GOT3 (cell line): ENCODE measurements at places on chromosomes 5 and 9.
A peak's percentile ranks its signal among the peaks of the same experiment; 100 is the strongest.

- peak; percentile 12 for DNase-seq
These were observed 156.7 kb downstream of the EBF1 start for GRCh38 chr5:158943057-158943456.

DNA sequence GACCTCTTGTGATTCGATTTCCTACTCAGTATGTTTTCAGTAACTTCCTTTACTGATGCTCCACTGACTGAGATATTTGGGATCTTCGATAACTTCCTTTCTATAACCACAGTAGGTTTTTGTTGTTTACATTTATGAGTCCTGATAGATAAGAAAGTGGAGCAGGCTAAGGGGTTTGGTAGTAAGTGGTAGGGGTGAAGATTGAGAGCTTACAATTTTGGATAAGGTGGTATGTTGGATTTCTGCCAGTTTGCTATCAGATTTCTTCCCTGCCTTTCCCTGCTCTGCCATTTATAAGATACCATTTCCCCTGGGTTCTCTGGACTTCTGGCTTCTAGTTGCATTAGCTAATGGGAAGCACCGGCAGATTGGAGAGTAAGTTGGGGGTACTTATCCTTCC is 7.9 kb upstream of the NDUFS4 start:
- DNase-seq = no peak

DNA sequence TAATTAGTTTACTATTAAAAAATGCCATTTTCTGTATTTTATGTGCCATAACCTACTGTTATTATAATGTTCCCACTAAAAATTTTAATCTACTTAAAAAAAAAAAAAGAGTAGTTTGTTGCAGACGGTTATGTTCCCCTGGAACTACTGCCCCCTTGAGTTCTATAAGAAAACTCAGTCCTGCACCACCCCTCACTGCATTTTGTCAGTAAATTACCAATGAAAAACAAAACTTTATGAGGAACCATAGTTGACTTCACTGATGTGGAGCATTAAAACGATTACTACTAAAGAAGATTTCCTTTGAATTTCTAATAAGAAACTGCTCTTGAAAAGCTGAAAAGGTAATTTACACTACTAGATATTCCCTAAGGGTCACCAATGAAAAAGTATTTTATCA is 288.7 kb downstream of the FBXL17 start:
- DNase-seq = no peak

- no peak for DNase-seq
These were observed 177.8 kb downstream of the NFIB start for GRCh38 chr9:14136047-14136635.
